Stimulated activated naive B cell treated with anti-CD40 and anti-IgM and Interleukin-4, amounts not matched to agents 10 μg/mL and 1 μg/mL and 100 μg/mL, for 72 hours (primary cell): ENCODE measurements at places on chromosomes 7 and 10.

DNA sequence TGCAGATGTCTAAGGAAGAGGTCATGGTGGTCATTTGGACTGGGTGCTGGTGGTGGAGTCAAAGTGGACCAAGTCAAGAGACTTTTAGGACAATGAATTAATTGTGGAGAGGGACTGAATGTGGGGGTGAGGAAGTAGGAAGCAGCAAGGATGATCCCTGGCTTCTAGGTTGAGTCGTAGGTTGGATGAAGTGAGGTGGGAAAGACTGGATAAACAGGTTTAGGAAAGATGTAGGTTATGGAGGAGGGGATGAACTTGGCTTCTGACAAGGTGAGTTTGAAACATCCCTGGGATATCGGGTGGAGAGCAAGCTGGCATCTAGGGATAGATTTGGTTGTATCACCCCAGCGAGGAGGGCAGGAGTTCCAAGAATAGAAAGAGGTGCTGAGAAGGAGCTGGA is 7.6 kb downstream of the SEMA4G start:
- DNase-seq, result no peak

DNA sequence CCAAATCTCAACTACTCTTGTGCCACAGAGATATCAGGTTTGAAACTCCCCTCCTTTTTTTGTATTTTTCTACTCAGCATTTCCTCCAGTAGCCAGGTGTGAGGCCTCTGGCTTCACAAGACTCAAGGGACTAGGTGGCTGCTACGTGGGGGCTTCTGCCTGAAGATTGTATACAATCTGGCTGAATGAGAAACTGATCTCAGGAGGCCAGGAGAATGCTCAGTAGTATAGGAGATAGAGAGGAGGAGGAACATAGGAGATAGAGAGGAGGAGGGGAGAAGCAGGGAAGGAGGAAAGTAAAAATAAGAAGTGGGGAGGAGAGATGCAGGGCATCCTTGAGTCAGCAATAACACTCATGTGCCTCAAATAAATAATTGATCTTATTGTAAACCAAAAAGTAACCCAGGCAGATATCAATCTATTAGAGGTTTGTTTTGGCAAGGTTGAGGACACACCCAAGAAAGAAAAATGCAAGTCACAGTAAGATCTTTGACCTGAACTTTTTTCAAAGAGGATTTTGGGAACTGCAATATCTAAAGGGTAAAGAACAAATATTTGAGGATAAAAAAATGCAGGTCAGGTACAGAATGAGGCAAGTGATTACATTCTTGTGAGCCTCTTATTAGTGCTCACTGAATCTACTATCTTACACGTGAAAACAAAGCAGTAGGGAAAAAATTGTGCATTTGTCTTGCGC is 36.8 kb downstream of the AKR1C8 start:
- DNase-seq, result no peak

GRCh38 chr7:107269790-107270189 is 101.0 kb downstream of the HBP1 start:
- no peak for DNase-seq

GRCh38 chr10:22607261-22607660 is 107.1 kb downstream of the PIP4K2A start:
- DNase-seq, result no peak
